ENCODE measurements at places on chromosomes 13 and 19.

- no peak for DNase-seq
Observed at GRCh38 chr13:75430436-75431209, 51.3 kb downstream of the TBC1D4 start.

GRCh38 chr19:31316201-31316951 lies 32.9 kb downstream of the TSHZ3 start:
- DNase-seq: no peak

- no peak for DNase-seq
Observed at GRCh38 chr19:32866564-32867265, 2.9 kb downstream of the SLC7A9 start.

DNA sequence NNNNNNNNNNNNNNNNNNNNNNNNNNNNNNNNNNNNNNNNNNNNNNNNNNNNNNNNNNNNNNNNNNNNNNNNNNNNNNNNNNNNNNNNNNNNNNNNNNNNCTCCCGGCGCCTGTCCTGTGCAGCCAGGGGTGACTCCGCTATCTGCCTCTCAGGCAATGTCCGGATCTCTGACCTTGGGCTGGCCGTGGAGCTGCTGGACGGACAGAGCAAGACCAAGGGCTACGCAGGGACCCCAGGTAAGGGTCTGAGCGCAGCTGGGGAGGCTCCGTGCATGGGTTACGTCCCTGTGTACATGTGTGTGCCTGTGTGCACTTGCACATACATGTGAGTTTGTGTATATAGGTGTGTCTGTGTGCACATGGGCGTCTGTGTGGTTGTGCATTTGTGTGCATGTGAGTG lies 36.1 kb upstream of the TMEM255B start:
- DNase-seq: no peak

DNA sequence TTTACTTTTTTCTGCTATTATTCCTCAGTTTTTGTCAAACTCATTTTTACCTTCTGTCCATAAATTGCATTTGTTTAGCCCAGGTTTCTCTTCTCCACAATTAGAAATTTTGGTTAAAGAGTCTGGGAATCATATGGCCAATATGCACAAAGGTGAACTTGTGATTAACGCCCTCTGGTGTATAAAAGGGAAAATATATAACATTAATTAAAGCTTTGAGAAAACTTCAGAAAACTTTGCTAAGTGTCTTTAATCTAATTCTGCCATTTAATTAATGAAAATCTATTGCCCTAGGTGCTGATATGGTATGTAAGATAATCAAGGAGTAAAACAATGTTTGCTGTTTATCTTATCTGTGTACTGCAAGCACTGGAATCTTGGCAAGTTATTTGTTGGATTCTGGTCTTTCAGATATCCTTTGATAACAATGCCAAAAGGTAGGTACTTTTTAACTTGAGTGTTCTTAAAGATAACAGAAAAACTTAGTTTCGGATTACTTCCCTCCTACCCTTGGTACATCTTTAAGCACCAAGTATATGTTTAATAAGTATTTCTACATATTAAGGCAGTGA lies 402.6 kb downstream of the SUCLA2 start:
- no peak for DNase-seq

- DNase-seq: no peak
Observed at GRCh38 chr13:92135509-92135908, 737.1 kb downstream of the GPC5 start.

- DNase-seq: no peak
Observed at GRCh38 chr19:28184997-28185396, 1028.0 kb downstream of the UQCRFS1 start.

DNA sequence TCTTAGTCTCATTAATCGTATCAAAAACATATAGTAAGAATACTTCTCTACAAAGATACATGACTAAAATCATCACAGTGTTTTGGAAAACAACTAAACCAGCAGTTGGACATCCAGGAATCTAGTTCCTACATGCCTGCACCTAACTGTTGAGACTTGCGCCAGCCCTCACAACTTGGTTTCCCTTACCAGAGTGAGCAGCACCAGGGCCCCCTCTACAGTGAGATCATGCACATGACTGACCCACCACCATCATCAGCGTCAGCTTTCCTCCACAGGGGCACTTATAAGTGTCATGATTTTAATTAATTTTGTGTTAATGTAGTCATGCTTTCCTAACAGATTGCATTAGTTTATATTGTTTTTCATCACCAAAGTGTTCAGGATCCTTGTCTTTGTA lies 1322.0 kb downstream of the EFNB2 start:
- no peak for DNase-seq

GRCh38 chr13:113183450-113184129 lies 24.9 kb downstream of the PCID2 start:
- DNase-seq: no peak

- no peak for DNase-seq
Observed at GRCh38 chr13:47178090-47178950, 281.5 kb upstream of the HTR2A start.

GRCh38 chr13:99395436-99395835 lies 88.2 kb upstream of the GPR183 start:
- DNase-seq: no peak

DNA sequence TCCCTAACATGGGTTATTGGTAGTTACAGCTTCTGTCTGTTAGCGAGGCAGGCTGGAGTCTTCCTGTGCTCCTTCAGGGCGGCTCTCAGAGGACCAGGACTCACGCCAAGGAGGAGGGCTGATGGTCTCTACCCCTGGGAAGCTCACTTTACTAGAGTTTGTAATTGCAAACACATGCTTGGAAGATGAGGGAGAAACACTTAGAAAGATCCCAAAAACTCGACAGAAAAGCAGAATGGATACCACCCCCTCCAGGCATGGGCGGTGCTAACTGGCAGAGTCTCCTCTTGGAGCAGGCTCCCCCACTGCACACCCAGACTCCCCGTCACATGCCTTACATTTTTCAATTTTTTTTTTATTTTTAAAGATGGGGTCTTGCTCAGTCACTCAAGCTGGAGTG lies 62.0 kb downstream of the PARP4 start:
- DNase-seq: no peak

DNA sequence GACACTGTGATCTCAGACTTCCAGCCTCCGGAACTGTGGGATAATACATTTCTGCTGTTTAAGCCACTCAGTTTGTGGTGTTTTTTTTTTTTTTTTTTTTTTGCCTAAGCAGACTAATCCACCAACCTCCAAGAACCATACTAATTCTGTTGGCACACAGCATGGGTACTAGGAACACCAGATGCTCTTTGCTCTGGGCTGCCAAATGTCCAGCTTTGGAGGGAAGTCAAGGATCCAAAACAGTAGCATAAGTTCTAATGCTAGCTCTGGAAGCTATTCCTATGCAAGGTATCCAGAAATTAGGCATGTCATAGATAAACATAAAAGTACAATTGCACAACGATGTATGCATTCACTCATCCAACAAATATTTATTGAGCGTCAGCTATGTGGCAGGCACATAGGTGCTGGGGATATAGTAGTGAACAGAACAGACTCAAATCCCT lies 64.5 kb upstream of the WDFY2 start:
- DNase-seq: no peak

DNA sequence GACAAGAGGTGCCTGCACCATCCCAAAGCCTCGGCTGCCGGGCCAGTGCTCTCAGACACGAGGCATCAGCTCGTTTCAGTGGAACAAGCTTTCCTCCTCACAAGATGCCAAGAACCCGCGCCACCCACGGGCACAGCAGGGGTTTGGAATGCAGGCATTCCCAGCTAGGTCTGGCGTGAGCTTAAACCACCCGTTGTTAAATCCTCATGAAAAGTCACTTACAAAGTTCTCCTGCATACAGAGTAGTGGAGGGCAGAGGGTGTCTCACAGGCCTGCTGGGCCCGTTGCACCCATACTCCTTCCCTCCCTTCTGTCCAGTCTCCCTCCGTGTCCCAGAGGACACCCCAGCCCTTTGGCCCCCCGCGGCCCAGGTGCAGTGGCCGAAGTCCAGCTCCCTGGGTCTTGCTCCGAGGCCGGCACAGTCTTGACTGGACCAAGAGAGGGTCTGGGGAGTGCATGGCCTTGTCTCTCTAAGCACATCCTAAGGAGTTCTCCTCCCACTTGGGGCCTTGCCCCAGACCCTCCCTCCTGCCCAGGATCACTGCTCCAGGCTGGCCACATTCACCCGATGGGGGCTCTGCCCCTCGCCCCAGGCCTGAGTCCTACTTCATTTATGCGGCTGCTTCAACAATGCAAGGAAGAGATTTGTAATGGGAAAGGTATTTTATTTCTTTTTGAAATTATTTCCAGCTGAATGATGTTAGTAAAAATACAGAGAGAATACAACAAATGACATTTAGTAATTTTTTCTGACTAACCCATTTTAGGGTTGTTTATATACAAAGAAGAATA lies 35.2 kb upstream of the GRTP1 start:
- no peak for DNase-seq

DNA sequence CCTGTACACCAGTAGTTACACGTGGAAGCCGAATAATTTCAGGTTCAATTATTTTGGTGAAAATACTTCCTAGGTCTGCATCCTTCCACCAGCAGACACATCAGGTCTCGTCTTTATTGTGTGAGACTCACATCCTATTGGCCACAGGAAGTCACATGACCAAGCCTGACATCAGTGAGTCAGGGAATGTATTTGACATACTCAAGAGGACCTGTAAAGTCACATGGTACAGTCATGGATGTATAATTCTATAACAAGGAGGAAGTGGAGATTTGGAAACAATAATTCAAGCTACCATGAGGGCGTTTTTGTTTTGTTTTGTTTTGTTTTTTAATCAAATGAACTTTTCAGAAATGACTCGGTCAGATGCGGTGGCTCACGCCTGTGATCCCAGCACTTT lies 9.3 kb upstream of the HIF3A start:
- no peak for DNase-seq

- DNase-seq: no peak
Observed at GRCh38 chr13:106774621-106775020, 206.7 kb upstream of the ARGLU1 start.

GRCh38 chr13:91203430-91203829 lies 144.1 kb upstream of the MIR17HG start:
- no peak for DNase-seq

- no peak for DNase-seq
Observed at GRCh38 chr13:27126859-27127258, 44.8 kb downstream of the USP12 start.

Data from omental fat pad (tissue), 4 donors.